ENCODE measurements at places on chromosomes 3 and 15. TPM values are rescaled to one million over a fixed set of nuclear protein-coding genes. Genes with fewer than 3 reads are reported as not detected.

SLC6A1 gene
- not detected for total RNA-seq

MINAR1 gene
- 0.30 TPM for total RNA-seq

GYG1 gene
- 46.5 TPM for total RNA-seq

NR1I2 gene
- total RNA-seq = 0.20 TPM

MUC20 gene
- 2.8 TPM for total RNA-seq

TEX55 gene
- total RNA-seq = not detected

STAB1 gene
- not detected for total RNA-seq

TMOD3 gene
- 79.6 TPM for total RNA-seq

CLK3 gene
- total RNA-seq = 133 TPM

GASK1A gene
- total RNA-seq = not detected

CCR1 gene
- total RNA-seq = 20.7 TPM

CAMP gene
- total RNA-seq = not detected

PGBD4 gene
- total RNA-seq = 3.1 TPM

GOLIM4 gene
- total RNA-seq = 1.9 TPM

DPP8 gene
- 38.2 TPM for total RNA-seq

SATB1 gene
- total RNA-seq = 263 TPM

INSYN1 gene
- not detected for total RNA-seq

WNT5A gene
- total RNA-seq = not detected

CADM2 gene
- total RNA-seq = not detected

CDCP1 gene
- 1.9 TPM for total RNA-seq

CCK gene
- total RNA-seq = not detected
